ENCODE measurements at places on chromosomes 6 and 20.

DNA sequence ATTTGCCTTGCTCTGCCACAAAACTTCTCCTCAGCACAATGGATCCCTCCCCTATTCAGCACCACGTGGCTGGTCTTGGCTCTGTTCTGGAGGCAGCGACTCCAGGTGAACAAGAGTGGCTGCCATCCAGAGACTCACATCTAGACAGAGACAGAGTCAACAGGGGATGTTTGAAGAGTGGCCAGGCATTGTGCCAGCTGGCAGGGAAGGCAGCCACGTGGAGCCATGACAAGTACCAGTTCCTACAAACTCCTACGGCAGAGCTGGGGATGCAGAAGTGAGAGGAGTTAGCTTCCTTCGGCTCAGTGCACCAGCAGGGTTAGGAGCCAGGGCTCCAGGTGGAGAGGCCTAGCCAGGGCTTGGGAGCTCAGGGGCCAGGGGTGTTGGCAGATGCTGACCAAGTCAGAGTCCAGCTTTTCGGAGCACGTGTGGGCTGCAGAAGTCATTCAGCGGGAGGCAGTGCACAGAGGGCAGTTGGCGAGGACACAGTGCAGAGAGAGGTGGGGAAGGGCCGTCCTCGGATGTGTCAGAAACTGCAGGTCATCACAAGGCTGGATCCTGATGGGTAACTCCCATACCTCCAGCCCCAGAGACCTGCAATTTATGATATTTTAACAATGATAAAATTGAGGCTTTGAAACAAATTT lies 171.7 kb upstream of the PDE10A start:
- no peak for DNase-seq

- no peak for DNase-seq
These were observed 122.2 kb downstream of the AFG1L start for GRCh38 chr6:108417027-108417426.

DNA sequence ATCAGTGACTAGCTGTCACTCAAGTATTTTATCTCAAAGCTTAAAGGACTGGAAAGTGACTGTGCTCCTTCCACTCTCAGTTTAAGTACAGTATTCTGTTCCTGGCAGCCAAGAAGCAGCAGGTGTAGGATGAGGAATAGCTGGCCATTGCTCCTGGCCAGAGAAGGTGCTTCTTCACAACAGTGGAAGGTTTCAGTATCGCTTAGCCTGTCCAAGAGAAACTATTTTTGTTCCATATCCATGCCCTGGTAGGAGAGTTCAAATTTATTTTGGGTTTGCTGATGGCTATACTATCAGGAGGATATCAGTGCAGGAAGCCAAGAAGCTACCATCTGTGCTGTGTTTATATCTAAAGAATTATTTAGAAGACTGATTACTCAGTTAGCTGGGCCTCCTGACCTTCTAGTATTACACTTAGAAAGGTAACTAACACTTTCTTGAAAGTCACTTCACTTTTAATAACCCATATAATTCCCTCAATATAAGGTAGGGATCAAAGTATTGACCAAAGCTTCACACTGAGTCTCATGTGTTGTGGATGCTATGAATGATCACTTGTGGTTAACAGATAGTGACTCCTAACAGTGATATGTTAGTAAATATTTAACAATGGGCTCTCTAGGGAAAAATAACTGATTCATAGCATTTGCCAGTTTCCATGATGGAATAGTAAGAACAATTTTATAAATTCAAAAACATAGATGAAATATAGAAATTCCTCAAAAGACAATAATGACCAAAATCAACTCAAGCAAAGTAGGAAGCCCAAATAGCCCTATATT lies 99.9 kb downstream of the AIG1 start:
- no peak for DNase-seq

- DNase-seq: no peak
These were observed 131.2 kb upstream of the THEMIS start for GRCh38 chr6:128032042-128032441.

- DNase-seq: no peak
These were observed 10.7 kb downstream of the FAM8A1 start for GRCh38 chr6:17610835-17611234.

- no peak for DNase-seq
These were observed 32.4 kb downstream of the WRNIP1 start for GRCh38 chr6:2797564-2798031.

GRCh38 chr6:71368284-71368683 lies 79.7 kb downstream of the OGFRL1 start:
- no peak for DNase-seq

DNA sequence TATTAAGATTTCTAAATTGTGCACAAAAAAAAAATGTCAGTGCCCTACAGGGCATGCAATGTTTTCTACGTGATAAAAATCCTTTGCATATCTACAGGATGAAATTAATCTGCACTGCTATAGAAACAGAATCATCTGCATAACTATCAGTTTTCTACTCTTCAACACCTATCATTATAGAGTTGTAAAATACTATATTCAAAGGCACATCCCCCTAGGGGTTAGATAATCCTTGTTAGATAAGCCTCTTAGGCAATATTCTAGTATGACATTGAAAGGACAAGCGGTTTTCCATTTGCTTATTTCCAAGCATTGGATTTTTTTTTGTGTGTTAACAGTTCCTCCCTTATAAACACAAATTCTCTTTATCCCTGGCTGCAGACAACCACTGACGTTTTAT lies 98.7 kb upstream of the LAMA2 start:
- DNase-seq: no peak

DNA sequence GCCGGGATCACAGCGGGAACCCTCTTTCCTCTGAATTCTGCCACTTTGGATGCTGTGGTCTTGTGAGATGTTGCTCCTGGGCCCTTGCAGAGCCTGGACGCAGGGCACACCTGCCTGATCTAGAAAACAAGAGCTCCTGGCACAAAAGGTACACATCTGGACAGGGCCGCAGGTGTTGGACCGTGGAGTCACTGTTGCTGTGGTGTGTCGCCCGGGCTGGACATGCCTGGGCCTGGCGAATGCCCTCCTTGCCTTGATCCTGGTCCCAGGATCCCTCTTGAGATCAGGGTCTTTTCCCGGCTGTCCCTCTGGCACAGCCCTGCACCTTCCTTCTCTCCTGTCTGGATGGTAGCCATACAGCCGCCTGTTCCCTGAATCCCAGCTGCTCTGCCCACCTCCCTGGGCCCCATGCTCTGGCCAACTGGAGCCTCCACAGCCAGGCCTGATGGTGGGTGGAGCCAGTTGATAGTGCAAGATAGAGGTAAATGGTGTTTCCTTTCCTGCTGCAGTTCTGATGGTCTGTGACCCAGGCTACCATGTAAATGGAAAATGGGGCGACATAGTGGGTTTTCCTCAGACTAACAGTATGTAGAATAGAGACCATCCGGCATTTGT lies 5.0 kb downstream of the FOXP4 start:
- no peak for DNase-seq

DNA sequence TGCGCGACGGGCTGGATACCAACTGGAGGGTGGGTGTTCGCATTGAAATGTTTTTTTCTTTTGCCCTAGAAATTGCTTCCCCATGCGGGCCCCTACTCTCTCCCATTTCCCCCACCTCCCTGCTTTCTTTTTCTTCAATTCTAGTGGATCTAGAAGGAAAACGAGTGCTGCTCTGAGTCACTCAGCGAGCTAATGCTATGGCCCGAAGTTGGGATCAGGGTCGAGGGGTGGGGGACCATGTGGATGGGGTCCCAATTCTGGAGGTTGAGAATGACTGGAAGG lies 71.5 kb downstream of the SOX4 start:
- DNase-seq: no peak

DNA sequence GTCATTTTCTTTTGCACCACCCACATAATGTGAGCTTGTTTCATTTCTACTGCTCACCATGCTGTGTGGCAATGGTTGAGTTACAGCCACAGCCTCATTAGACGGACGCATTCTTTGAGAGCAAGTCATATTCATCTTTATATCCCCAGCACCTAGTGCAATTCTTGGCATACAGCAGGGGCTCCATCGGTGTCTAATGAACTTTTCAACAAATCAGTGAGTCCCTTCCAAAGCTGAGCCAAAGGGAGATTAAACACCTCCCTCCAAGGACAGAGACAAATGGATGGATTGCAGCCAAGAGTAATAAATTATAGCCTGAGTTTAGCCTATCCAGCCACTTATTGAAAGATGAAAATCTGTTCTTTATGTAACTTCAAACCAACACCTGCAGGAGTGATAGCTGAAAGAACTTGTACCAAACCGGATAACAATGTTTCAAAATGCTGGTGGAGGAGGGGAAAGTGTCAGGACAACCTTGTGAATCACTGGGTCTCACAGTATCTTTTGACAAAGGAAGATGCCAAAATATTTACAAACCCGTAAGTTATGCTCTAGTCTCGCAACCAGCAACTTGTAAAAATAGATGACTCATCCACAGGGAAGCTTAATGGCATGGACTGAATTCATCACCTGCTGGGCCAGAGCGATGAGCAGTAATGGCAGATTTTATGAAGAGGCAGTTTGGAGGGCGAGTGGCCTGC lies 139.0 kb downstream of the PXDC1 start:
- peak; percentile 95 for DNase-seq

- DNase-seq: no peak
These were observed 194.7 kb downstream of the NRN1 start for GRCh38 chr6:5811997-5812396.

DNA sequence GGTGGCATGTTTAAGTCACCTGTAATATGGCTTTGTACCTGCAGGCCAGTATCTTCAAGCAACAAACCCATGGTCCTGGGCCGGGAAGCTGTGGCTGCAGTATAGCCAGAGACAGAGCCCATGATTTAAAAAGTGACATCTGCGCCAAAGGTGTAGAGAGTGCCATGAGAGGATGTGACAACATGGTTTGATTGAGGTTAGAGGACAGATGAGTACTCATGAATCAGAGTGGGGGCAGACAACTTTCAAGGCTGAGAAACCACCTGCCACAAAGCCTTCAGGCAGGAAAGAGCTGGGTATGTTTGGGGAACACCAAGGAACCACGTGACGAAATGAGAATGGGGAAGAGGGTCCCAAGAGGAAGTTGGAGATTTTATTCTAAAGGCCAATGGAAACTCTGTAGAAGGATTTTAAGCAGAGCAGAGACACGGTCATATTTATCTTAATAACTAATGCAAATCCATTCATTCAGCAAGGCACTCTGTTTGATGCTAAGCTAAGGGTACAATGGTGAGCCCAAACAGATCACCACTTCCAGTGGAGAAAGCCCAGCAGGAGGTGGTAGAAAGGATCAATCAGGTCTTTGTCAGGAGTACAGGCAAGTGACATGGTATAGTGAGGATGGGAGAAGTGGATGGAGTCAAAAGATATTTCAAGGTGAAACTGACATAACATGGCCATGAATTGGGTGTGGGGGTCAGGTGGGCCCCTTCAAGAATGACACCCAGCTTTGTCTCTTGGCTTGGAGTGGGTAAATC lies 3.4 kb upstream of the MICAL1 start:
- DNase-seq: no peak

GRCh38 chr6:313087-313486 lies 20.8 kb downstream of the DUSP22 start:
- no peak for DNase-seq

DNA sequence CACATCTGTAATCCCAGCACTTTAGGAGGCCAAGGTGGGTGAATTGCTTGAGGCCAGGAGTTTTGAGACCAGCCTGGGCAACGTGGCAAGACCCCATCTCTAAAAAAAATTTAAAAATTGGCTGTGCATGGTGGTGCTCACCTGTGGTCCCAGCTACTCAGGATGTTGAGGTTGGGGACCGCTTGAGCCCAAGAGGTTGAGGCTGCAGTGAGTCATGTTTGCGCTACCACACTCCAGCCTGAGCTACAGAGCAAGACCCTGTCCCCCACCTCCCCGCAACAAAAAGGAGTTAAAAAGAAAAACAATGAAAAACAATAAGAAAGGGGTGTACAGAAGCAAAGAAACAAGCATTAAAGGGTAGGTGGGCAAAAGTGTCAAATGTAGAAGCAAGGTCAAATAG lies 57.3 kb downstream of the CDK19 start:
- no peak for DNase-seq

- DNase-seq: peak; percentile 6
These were observed 243.7 kb downstream of the UTRN start for GRCh38 chr6:144528743-144529425.

- no peak for DNase-seq
These were observed 852 bp downstream of the SYNGAP1 start for GRCh38 chr6:33420491-33421343.

- no peak for DNase-seq
These were observed 194.0 kb upstream of the EYA4 start for GRCh38 chr6:133047065-133047665.

DNA sequence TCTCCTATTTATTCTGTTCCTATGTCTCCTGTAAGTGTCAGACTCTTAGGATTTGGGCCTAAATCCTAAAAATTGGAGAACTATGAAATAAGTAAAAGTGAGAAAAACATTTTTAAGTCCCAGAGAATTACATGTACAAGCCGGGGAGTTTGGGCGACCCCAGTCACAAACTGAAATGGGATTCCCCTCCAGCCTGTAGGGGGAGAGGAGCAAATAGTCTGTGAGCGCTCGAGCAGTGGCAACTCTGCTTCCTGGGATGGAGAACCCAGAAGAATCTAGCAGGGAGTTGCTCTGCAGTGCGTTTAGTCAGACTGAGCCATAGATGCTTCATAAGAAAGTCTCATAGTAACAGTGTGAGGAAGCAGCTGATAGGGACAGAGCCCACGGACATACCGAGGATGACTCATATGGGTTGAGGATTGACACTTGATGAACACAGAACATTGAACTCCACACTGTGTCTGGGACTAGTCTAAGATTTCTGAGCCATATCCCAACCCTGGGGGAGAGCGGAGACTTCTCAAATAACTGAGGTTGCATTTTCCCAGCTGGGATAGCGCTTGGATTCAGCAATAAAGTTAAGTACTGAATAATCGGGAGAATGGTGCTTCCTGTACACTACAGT lies 437.2 kb downstream of the BCKDHB start:
- no peak for DNase-seq

GRCh38 chr6:28393912-28394662 lies 5.5 kb downstream of the ZSCAN12 start:
- DNase-seq: no peak

DNA sequence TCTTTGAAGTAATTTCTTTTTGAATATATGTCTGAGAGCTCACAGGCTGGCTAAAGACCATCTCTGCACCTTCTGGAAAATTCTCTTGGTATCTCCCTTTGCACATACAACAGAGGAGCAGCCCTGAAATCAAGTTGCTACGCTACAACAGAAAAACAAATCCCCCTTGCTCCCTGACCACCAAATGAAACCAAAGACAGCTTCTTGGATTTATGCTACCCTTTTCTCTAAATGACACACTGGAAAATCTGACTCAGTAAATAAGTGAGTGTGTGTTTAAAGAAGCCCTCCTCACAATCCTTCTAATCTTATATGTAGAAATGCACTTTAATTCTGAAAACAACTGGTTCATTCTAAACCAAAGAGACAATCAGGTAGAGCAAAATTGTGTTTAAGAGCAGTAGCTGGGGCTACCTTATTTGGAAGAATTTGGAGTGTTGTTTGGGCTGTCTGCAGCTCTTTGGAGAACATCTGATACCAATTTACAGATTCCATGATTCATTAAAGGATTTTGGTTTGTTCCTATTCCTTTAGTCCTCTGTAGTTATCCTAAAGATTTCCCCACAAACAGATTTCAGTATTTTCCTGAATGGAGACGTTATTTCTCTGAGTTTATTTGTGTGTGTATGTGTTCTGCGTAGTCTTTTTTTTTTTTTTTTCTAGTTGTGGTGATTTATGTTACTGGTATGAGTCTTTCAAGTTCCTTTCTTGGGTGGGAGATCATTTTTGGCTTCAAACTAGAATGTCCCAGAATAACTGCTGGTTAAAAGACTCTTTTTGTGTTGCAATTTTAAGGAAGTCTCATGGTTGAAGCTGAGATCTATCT lies 36.4 kb upstream of the UTRN start:
- peak; percentile 88 for DNase-seq
